Dermis blood vessel endothelial cell (primary cell): ENCODE measurements at places on chromosomes 11 and 22. TPM values are rescaled to one million over a fixed set of nuclear protein-coding genes. Genes with fewer than 3 reads are reported as not detected.

GRCh38 chr11:107716884-107717532 is 5.2 kb upstream of the SLN start:
- no peak for DNase-seq

The ACRV1 gene
- not detected in 2 replicates for total RNA-seq

DNA sequence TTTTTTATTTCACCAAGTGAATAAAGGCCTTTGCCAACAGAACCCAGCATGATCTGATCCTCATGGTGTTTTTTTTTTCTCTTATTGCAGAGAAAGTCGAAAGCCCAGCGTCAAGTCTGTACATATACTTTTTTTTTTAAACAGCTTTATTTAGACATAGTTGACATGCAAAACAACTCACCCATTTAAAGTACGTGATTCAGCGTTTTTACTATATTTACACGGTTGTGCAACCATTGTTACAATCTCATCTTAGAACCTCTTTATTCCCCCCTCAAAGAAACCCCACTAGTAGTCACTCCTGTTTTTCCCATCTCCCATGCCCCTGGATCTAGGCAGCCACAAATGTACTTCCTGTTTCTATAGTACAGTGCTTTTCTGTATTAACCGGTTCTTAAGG is 20.6 kb upstream of the AP1B1 start:
- DNase-seq = no peak

DNA sequence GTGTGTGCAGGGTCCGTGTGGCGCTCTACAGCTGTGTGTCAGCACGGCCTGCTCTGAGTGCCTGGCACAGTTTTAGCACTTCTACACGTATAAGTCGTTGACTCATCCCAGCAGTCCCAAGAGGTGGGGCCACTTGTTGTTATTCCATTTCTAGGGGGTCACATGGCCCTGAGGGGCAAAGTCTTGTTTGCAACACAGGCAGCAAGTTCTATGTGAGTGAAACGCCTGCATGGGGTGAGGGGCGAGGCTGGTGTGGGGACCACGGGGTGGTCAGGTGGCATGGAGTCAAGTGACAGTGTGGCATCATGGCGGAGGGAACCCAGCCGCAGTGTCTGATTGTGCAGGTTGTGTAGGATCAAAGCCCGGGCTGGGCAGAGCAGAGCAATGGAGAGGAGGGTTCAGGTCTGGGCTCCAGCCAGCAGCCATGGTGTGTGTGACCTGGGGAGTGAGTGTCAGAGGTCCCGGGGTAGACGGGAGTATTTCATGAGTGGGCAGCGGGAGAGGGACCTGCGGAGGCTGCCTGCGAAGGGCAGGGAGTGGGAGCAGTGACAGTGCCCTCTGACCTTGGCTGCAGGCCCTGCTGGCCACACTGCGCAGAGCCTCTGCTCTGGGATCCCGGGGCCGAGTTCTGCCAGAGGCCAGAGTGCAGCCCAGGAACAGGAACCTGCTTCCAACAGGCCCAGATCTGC is 27.9 kb downstream of the SHANK3 start:
- peak; percentile 44 for DNase-seq

- no peak for DNase-seq
Observed at GRCh38 chr11:98725471-98725870, 295.3 kb upstream of the CNTN5 start.

- no peak for DNase-seq
Observed at GRCh38 chr22:38881464-38881871, 9.5 kb upstream of the CBX6 start.
